ENCODE measurements at places on chromosomes 3 and 15. TPM values are rescaled to one million over a fixed set of nuclear protein-coding genes. Genes with fewer than 3 reads are reported as not detected.

The DNAH1 gene
- total RNA-seq = 6.8 TPM

DNA sequence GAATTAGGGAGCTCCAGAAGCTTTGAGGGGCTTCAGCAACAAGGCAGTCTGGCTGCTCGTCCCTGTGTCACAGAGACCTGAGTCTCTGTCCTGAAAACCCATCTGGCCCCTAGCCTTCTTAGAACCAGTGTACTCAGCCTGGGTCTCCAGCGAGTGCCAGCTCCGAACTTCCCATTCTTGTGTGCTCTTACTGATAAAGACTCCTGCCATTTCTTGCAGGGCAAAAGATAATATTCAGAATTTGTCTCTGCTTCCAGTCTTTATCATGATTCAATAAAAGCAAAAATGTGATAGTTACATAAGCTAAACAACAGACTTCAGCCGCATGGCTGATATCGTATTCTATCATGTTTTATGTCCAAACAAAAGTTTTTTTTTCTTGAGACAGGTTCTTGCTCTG lies 36.0 kb upstream of the BCL2A1 start:
- no peak for DNase-seq

DNA sequence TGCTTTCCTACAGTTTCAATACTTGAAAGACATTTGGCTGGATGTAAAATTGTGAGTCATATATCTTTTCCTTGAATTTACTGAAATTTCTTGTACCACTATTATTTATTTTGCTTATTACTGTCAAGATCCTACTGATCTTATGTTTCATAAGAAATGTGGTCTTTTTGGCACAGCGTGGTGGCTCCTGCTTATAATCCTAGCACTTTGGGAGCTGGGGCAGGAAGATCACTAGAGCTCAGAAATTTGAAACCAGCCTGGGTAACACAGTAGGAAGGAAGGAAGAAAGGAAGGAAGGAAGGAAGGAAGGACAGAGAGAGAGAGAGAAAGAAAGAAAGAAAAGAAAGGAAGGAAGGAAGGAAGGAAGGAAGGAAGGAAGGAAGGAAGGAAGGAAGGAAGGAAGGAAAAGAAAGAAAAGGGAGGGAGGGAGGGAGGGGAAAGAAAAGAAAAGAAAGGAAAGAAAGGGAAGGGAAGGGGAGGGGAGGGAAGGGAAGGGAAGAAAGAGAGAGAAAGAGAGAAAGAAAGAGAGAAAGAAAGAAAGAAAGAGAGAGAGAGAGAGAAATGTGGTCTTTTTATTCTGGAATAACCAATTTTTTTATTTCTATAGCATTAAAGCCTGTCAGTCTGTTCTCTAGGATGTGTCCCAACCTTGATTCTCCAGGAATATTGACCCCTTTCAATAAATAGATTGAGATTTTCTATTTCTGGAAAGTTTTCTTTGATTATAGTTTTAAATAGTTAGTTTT lies 572.0 kb upstream of the TGFBR2 start:
- no peak for DNase-seq

The PGBD4 gene
- total RNA-seq = 0.92 TPM

DNA sequence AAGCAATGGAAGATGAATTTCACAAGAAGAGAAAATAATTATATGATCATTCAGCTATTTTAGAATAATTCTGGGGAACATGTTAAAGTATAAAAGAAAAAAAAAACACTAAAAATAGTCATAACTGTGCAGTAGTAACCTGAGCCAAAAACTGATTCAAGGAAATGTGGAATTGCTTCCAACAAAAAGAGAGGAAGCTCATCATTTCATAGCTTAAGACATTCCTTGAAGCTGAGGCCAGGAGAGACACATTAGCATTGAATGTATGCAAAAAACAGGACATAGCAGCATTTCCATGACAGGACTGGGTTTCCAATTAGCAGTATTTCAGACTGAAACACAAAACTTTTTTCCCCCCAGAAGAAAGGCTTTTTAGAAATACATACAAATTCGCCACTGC lies 27.7 kb upstream of the LRRN1 start:
- no peak for DNase-seq

The DOCK3 gene
- total RNA-seq = 3.1 TPM

DNA sequence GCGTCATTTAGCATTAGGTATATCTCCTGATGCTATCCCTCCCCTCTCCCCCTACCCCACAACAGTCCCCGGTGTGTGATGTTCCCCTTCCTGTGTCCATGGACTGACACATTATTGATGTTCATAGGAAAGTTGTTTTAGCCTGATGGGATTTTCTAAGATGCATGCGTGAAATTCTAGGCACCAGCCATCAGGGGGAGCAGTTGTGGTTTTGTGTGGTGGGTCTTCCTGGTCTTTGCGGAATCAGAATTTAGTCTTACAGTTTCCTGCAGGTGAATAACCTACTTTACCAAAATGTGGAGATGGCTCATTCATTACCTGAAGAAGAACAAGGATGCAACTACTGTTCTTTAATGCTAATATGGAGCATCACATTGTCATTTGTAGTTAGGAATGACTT lies 455.0 kb upstream of the THBS1 start:
- no peak for DNase-seq

The PIF1 gene
- total RNA-seq = 0.17 TPM

DNA sequence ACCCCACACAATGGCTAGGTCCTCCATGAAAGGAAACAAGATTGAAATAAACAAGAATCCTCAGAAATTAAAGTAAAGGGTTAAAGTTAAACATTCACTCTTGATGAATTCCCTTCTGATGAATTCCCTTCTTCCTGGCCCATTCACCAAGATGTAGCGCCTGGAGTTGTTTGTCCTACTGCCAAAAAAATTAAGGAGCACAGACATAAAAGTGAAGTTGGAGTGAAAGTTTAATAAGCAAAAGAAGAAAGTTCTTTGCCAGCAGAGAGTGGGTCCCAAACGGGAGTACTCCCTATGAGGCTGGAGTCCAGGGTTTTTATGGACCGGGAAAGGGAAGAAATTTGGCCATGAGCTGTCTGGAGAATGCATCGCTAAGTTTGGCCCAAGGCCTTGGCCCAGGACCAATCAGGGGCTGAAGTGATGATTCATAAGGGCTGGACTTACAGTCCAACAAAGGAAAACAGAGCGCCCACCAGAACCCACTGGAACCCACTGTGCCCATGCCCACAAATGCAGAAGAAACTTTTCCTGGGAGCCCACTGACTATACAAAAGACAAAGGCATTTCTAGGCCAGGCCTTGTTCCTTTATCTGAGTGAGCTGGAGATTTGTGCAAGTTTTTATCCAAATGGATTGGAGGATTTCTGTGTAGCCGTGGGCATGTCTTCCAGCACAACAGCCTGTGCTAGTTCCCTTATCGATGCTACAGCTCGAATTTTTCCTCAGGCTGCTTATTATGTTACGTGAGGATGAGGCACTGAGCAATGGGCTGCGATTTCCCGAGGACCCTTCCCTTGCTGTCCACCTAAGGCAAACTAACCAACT lies 1561.6 kb downstream of the OTOL1 start:
- DNase-seq = no peak

The SGO1 gene
- not detected for total RNA-seq

GRCh38 chr3:42652611-42653302 lies 740 bp upstream of the ZBTB47 start:
- DNase-seq = no peak
